ENCODE measurements at places on chromosomes 4 and X.

DNA sequence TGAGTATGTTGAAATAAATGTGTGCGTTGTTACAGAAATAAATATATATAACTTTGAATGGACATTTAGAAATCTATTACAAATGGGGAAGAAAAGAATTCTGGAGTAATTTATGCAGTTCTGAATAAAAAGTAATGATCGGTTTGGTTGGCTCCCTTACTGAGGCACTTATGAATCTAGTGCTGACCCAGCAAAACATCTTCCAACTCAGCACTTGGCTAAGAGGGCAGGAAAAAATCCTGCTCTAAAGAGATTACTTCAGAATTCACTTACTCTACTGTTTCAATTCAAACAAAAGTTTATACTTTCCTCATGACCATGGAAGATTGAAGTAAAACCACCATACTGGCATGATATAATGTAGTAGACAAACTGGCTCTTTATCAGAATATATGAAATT lies 123.9 kb upstream of the RXFP1 start:
- no peak for DNase-seq

DNA sequence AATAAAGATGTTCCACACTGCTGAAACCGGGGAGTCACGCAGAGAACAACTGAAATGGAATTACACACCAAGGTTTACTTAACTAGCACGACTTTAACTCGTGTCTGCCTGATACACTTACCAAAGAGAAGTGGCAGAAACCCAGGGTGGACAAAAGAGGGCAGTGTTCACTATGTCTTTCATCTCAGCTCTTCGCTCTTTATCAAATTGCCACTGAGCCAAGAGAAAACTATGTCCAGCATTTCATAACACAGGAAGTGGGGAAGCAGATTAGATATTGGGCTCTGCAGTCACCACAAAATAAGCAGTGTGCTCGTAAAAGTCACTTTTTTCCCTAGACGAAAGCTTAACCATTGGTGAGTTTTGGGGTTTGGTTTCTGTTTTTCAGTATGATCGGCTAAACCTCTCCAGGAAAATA lies 155.7 kb downstream of the CHIC2 start:
- peak; percentile 92 for DNase-seq

GRCh38 chrX:11420851-11421250 lies 127.6 kb downstream of the AMELX start:
- no peak for DNase-seq

DNA sequence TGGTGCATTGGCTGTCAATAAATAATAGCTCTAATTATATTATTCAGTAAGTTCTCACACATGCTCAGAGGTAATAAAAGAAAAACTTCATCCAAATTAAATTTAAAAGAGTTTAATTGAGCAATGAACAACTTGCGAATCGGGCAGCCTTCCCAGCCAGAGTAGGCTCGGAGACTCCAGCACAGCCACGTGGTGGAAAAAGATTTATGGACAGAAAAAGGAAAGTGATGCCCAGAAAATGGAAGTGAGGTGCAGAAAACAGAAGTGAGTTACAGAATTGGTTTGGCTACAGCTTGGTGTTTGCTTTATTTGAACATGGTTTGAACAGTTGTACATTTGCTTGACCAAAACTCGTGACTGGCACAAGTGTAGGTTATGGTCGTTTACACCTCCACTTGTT lies 13.6 kb upstream of the BOD1L1 start:
- no peak for DNase-seq

DNA sequence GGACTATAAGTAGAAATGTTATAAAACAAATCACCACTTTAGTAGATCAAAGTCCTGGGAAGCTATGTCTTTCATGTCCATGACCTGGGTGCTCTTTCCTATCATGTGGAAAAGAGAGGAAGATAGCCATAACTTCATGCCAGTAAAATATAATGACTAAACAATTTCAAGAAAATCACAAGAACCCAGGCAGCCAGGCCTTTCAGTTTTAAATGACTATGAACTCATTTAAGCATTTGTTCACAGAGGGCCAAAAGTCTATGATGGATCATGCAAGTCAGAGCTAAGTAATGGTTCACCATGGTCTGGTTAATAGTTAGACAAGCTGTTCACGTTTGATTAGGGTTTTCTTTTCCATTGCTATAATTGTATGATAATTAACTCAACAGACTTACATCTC lies 155.8 kb downstream of the PPARGC1A start:
- DNase-seq = no peak

- no peak for DNase-seq
These were observed 127.3 kb downstream of the TMA16 start for GRCh38 chr4:163621821-163622220.

DNA sequence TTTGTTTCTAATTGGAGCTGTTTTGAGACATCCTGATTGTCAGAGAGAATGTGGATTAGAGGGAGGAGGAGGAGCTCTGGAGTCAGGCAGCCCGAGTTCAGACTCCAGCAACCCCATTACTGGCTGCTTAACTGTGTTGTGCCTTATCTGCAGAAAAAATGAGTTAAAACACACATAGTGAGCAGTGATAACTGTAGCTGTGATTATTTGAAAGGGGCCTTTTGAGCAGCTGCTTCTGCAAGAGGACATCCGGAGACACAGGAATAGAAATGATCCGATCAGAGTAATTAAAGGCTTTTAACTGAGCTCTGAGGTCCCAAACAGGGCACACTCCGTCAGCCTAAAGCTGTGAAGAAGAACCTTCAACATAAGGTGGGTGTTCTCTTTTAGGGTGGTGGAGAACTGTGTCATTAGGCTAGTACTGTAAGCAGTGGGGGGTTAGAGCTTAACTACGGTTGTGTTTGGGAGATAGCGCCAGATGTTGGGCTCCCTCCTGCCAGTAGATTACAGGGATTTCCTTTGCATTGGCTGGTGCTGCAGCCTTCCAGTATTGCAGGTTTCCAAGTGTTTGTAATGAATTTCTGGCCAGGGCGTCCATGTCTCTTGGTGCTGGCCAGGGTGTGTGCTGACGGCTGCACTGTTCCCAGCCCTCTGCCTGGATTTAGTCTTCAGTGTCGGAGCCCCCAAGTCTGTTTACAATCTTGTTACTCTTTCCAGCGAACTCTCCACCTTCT lies 24.3 kb downstream of the ADD1 start:
- no peak for DNase-seq

DNA sequence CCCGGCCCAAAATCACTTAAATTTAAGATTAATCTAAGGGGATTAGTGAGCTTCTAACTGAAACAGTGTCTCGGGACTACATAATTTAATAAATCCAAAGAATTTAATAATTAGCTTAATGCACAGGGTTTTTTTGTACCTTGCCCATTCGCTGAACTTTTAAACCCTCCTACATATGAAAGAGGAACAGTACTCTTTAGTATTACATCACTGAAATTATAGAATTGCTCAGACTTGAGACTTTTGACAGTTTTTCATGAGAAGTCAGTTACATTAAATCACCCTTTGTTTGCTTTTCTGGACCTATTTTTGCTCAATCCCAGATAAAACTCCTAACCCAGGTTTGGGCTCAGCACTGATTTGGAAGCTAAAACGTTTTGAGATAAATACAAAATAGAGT lies 2.4 kb upstream of the TADA2B start:
- DNase-seq = no peak

DNA sequence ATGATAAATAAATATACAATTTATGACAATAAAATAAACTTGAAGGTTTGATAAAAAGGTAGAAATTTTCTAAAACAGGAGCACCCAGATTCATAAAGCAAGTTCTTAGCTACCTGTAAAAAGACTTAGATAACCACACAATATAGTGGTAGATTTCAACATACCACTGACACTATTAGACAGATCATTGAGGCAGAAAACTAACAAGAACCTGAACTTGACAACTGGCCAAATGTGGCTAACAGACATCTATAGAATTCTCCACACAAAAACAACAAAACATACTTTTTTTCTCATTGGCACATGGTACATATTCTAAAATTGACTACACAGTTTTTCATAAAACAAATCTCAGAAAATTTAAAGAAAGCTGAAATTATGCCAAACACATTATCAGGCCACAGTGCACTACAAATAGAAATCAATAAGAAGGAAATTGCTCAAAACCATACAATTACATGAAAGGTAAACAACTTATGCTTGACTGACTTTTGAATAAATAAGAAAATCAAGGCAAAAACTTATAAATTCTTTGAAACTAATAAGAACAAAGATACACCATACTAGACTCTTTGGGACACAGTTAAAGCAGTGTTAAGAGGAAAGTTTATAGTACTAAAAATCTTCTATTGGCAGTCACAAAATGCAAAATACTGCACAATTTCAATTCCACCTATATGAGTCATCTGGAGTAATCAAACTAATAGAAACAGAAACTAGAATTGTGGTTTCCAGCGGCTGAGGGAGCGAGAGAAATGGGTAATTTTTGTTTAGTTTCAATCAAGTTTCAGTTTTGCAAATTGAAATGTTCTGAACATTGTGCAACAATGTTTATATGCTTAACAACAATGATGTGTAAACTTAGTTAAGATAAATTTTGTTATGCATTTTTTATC lies 925.6 kb downstream of the SH3BGRL start:
- DNase-seq = no peak

GRCh38 chr4:36024901-36025660 lies 219.2 kb downstream of the ARAP2 start:
- no peak for DNase-seq

DNA sequence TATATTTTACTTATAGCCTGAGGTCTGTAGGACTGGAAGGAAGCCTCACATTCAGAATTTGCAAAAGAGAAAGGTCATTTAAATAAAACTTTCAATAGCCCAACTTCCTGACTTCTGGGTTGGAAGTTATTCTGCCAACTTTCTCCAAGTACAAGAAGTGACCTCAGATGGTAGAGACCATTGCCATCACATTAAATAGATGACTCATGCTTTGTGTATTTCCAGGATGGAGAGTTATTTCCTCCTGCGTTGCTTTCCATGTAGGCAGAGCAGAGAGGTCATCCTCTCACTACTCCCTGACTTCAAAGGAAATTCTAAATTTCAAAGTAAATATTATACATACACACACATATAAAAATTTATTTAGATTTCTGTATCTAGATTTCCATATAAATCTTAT lies 73.0 kb upstream of the NR3C2 start:
- DNase-seq = peak; percentile 44

- DNase-seq = no peak
These were observed 14.5 kb downstream of the FHDC1 start for GRCh38 chr4:152950402-152951274.

GRCh38 chrX:17606231-17606630 lies 131.1 kb upstream of the SCML1 start:
- DNase-seq = no peak

DNA sequence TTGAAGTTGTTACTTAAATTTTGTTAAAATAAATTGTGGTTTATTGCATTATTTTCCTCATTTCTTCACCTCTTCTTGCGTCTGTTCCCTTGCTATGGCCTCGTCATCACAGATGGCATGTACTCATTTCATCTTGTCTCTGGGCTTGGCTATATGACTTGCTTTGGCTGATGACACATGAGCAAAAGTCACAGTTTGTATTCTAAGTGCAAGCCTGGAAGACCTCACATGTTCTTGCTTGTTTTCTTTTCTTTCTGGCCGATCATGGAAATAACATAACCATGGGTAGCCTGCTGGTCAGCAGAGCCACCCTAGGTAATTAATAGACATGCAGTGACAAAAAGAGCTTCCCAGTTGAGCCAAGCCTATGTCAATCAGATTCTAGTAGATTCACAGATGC lies 527.9 kb downstream of the SPRY1 start:
- peak; percentile 22 for DNase-seq

DNA sequence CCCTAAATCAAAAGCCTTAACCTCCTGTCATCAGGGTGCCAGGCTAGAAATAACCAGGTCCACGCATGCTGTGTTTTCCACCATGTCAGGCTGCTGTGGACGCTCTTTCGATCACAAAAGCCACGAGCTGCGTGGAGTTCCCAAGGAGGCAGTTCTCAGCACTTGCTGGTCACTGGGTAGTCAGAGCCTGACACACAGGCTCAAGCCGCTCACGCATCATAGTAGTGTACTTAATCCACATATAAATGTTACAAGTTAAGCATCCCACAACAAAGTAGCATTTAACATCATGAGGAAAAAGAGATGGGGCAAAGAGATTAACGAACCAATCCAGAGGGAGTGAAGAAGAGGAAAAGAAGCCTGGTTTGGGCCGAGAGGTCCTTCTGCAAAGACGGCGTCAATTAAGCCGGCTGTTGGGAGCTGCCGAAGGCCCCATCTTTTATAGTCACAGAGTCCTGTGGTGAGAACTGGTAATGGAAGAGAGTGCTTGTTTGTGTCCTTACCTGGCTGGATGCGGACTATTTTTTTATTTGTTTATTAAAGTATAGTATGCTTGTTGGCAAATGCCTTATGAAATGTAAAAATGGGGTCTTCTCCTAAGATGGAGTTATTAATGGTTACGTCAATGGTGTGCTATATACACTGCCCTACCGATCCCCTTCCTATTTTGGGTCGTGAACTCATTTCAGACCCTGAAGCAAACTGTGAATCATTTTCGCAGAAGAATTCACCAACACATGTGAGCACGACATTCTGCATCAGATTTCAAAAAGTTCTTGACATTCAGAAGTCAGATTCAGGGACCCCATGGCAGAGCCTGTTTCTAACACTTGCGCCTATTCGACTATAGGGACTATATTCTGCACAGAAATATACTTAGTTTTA lies 675 bp downstream of the PRIMPOL start:
- peak; percentile 46 for DNase-seq

- no peak for DNase-seq
These were observed 19.1 kb upstream of the MAD2L1 start for GRCh38 chr4:120085705-120086104.

- DNase-seq = peak; percentile 37
These were observed 234.4 kb upstream of the FAT1 start for GRCh38 chr4:186957952-186958555.

DNA sequence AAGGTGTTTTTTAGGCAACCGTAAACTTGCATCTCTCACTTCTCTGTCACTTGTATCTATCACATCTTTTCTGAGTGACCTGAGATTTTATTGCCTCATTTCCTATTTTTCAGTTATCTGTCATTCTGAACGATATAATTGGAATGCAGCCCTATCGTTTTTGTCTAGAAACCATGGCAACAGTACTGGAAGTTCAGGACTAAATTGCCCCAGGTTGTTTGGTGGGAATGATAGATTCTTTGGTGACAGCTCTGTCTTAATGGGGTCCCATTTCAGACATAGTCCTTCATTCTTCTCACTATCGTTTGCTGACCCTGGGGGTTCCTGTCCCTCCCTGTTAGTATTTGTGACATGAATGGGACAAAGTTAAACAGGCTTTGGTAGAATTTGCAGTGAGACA lies 267.7 kb upstream of the GALNT7 start:
- no peak for DNase-seq

- DNase-seq = peak; percentile 1
These were observed at the start of gene XKRX for GRCh38 chrX:100928660-100929613. TSS of gene XKRX (minus strand) at chrX:100928917. CDS start at chrX:100928304, 613 bp downstream.

GRCh38 chrX:22171287-22172060 lies 101.2 kb upstream of the CBLL2 start:
- DNase-seq = no peak
